ENCODE measurements at places on chromosomes 1 and 21.

- DNase-seq = no peak
Observed at GRCh38 chr1:29912425-29912824, 676.1 kb downstream of the PTPRU start.

GRCh38 chr1:60436186-60436585 lies 362.6 kb upstream of the C1orf87 start:
- DNase-seq = no peak

- no peak for DNase-seq
Observed at GRCh38 chr1:53148123-53148522, 5.7 kb upstream of the SLC1A7 start.

DNA sequence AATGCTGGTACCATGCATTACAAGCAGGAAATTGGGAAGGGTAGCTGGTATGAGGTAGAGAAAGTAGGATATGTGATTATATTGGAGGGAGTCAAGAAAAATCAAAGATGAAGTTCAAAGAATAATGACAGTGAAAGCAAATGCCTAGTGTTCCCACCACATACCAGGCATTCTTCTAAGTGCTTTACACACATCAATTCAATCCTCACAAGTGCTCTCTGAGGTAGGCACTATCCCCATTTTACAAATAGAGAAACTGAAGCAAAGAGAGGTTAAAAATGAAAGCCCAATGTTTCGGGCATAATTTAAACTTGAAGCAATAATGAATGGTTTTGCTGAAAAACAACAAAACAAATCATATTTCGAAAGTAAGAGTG lies 40.1 kb upstream of the MCOLN3 start:
- no peak for DNase-seq

DNA sequence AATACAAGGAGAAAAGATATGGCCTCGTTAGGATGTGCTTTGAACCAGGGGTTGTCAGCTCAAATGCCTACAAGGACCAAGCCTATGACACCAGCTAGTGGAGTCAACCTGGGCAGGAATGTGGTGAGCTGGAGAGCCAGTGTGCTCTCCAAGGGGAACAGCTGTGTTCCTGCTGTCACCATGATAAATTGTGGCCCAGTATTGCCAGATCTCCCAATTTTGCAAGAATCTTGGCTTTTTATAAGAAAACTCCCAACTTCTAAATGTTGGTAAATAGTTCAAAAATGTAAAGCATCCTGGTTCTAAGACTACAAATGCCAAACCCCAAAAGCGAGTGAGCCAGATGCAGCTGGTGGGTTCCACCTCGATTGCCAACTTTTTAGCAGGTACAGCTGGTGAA lies 391.1 kb downstream of the PLPP3 start:
- DNase-seq = no peak

- DNase-seq = no peak
Observed at GRCh38 chr1:169361281-169361680, 6.3 kb downstream of the NME7 start.

DNA sequence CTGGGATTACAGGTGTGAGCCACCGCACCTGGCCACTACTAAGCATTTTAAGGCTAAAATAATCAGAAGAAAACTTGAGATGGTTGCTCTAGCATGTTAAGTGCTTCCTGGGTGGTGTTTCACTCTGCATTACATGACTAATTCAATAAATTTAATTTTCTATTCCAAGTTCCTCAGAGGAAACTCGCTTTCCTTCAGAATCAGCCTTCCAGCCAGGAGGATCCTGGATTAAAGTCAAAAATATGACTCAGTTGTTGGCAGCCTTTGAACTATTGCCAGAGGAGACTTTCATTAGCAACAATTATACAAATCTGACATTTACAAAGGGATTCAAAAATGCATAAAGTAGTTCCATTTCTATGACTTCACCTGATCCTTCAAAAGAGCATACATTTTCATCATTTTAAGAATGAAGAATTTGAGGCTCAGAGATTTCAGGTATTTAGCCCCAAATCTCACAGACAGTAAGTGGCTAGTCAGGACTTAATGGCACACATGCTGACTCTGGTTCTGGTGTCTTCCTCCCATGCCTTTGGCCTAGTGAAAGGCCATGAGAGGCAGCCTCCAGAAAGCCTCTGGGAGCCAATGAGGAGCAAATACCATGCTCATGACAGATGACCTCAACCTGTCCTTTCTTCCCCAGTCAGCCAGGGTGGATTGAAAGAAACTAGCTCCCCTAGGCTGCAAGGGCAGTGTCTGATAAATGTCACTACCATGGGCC lies 115.7 kb downstream of the MAP3K21 start:
- no peak for DNase-seq

GRCh38 chr21:41956926-41957729 lies 3.3 kb upstream of the C2CD2 start:
- peak; percentile 74 for DNase-seq

DNA sequence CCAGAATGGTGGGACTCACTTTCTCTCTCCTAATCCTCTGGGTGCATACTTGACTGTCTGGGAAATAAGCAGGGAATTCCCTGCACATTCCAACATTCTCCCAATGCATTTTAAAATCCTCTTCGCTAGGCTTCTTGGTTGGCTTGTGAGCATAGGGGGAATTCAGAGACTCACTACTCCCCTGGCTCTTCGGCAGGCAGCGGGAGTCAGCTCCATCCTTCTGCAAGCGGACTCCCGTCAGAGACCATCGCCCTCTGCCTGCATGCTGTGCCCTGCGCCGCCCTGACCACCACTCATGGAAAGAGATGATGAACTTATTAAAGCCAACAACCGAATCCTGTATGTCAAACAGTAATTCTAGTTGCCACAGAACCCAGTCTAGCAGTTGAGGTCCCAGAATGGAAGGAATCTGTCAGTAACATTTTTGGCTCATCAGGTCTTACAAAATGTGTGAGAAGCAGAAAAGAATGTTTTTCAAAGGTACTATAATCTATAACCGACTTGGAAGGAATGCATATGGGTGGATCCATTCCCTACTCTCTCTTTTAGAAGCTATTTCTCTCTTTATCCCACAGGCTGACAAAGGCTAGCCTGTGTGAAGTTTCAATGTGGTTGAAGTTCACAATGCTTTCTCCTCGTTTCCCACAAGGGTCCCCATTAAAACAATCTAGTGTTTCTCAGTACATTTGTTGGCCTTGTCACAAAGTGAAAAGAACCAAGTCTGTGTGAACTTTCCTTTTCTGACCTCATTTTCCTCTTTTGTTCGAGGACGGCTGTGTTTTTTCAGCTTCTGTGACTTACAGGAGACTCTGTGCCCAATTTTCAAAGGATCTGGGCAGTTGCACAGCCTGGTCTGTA lies 119.1 kb upstream of the ADAR start:
- DNase-seq = no peak

GRCh38 chr1:53111073-53111556 lies 31.3 kb downstream of the SLC1A7 start:
- no peak for DNase-seq

DNA sequence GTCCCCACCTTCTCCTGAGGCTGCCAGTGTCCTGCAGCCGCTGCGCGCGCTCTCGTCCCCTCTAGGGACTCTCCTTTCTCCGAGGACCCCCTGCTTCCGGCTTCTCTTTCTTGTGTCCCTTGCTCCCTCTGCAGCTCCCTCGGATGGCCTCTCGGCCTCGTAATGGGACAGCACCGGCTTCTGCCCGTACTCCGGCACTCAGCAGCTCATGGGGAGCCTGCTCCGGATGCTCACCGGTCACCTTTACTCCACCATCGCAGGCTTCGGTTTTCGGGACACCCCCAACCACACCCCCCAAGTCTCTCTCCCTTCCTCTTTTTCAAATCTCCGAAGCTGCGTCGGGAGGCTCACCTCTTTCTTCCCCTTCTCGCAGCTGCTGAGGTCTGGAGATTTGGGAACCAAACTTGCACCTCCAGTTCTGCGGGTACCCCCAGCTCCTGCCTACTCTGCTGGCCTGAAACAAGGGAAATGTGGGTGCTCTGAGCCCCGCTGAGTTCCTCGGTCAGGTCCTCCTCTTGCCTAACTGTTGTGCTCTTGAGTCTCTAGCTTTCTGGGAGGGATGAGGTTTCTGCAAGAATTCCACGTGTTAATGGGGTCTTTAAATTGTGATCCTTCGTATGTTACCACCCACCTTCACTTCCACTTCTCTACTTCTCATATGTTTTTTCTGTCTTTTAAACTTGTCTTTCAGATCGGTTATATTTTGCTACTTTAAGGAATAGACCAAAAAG lies 930 bp downstream of the CDC14A start:
- DNase-seq = peak; percentile 22
